ENCODE measurements at places on chromosomes 3 and 15. TPM values are rescaled to one million over a fixed set of nuclear protein-coding genes. Genes with fewer than 3 reads are reported as not detected.

ACOX2 gene
- total RNA-seq: 20.2 TPM

ZNF592 gene
- 34.8 TPM for total RNA-seq

DNA sequence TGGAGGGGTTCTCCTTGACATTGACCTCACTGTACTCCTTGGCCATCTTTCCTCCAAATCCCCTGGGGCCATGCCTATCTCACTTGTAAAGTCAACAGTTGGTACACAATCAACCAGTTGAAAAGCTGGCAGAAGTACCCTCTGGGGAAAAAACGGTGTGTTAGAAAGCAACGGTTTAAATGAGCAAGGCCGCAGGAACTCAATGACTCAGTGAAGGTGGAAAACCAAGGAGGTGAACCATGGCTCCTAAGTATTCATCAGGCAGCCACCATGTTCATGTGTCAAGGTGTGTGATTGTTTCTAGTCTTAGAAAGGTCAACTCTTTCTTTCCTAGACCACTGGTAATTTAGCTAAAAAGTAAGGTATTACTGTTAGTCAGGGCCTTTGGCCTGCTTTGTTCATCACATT lies 130.9 kb upstream of the SATB1 start:
- peaks cover 5% of the 10 kb centered on the region for H3K4me1 ChIP-seq
- no peak overlapping the region for H3K27ac ChIP-seq
- H3K4me3 ChIP-seq: no peak overlapping the region
- no peaks in the 10 kb centered on the region for H3K27me3 ChIP-seq
- H3K36me3 ChIP-seq: no peaks in the 10 kb centered on the region
- DNase-seq: no peak

- no peaks in the 10 kb centered on the region for H3K36me3 ChIP-seq
- no peaks in the 10 kb centered on the region for H3K4me1 ChIP-seq
- no peak overlapping the region for H3K27ac ChIP-seq
Measured at GRCh38 chr15:91348752-91349500, 248.9 kb downstream of the SV2B start.

DNA sequence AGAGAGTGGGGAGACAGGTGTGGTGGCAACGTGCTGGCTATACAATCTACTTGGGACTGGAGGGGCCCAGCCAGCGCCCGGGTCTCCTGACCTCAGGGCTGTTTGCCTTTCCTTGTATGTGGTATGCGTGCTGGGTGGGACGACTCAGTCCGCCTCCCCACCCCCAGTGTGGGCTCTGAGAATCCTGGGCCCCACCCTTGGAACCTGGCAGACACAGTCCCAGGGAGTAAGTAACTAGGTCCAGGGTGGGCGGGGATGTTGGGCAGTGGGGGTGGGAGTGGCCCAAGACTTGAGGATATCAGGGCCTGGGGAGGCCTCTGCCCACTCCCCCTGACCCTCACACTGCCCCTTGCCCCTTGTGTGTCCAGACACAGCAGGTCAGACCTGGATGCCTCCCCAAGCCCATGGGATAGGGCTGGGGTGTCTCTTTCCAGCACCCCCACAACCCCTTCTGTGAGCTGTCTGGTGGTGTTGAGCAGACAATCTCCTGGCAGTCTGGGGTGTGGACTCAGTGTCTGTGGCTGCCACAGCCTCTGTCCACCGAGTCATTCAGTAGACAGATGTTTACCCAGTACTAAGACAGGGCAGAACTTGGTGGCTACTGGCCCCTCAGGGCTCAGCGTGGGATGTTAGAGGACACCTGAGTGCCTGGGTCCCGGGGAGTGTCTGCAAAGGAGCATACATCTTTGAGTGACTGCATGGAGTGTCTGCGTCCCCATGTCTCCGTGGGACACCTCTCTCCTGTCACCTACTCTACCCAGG lies 1.3 kb downstream of the CHST13 start:
- peak; percentile 40 for DNase-seq
- H3K36me3 ChIP-seq: no peaks in the 10 kb centered on the region
- H3K27me3 ChIP-seq: peaks cover 19% of the 10 kb centered on the region
- H3K27ac ChIP-seq: no peak overlapping the region
- peak overlapping the region; percentile 54 for H3K4me3 ChIP-seq

DNAJB8 gene
- total RNA-seq: not detected

GRCh38 chr3:128665362-128666021 lies 14.9 kb upstream of the RPN1 start:
- no peak overlapping the region for H3K27ac ChIP-seq
- H3K27me3 ChIP-seq: no peaks in the 10 kb centered on the region
- H3K4me3 ChIP-seq: no peak overlapping the region
- DNase-seq: no peak
- H3K4me1 ChIP-seq: no peaks in the 10 kb centered on the region
- no peaks in the 10 kb centered on the region for H3K36me3 ChIP-seq

- peak; percentile 67 for DNase-seq
- peaks cover 44% of the 10 kb centered on the region for H3K4me1 ChIP-seq
- no peaks in the 10 kb centered on the region for H3K27me3 ChIP-seq
- peak overlapping the region; percentile 92 for H3K27ac ChIP-seq
- H3K4me3 ChIP-seq: peak overlapping the region; percentile 95
Measured at GRCh38 chr3:57756528-57757401, 656 bp downstream of the SLMAP start.

ITPR1 gene
- 69.1 TPM for total RNA-seq

DNA sequence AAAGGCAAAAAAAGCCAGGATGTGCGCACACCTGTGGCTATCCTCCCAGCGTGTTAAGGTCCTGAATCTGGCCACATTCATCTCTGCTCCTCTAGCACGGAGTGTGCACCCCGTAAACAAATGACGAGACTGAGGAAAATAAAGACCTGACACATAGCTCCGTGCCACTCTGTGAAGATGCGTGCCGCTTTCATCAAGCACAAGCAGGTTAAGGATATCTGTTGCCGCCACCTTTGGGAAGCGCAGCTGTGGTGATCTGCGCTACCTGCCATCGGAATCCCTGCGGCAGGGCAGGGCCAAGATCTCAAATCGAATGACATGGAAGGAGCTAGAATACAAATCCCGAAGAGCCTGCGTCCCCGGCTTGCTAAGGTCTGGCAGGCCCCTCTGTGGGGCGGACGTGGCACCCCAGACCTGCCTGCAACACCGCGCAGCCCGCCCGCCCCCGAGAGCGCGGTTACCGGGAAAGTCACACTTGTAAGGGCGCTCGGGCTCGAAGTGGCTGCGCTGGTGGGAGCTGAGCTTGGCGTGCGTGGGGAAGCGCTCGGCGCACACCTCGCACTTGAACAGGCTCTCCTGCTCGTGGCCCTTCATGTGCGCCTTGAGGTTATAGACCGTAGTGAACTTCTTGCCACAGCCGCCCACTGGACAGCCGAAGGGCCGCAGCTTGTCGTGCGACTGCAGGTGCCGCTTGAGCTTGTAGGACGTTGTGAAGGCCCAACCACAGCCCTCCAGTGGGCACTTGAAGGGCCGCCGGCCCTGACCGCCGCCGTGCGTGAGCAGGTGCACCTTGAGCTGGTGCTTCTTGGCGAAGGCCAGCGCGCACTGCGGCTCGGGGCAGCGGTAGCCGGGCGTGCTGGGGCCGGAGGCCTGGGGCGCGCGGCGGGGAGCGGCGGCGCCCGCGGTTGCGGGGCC lies 936 bp downstream of the ZXDC start:
- H3K4me1 ChIP-seq: peaks cover 54% of the 10 kb centered on the region
- H3K27me3 ChIP-seq: no peaks in the 10 kb centered on the region
- peaks cover 22% of the 10 kb centered on the region for H3K36me3 ChIP-seq
- DNase-seq: peak; percentile 81
- peak overlapping the region; percentile 81 for H3K4me3 ChIP-seq

DNA sequence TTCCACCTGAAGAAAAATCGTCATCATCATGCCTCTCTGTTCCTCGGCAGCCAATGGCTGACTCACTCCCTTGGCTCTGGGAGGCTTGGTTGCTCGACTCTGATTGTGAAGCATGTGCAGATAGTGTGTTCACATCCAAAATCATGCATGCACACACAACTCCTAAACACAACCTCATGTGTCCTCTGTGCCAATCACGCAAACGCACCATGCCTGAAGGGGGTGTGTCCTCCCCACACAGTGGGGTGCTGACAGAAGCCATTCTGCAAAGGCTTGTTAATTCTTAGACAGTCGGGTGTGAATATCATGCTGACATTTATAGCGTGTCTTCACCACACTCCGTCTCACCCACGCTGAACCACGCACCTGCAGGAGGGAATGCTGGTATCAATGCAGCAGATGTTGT lies 11.4 kb upstream of the CCDC174 start:
- H3K36me3 ChIP-seq: no peaks in the 10 kb centered on the region
- no peak for DNase-seq
- no peak overlapping the region for H3K27ac ChIP-seq
- H3K4me1 ChIP-seq: no peaks in the 10 kb centered on the region
- H3K4me3 ChIP-seq: no peak overlapping the region
- H3K27me3 ChIP-seq: peaks cover 44% of the 10 kb centered on the region
